Thoracic aorta (tissue), 2 donors: ENCODE measurements at places on chromosomes 4 and X. TPM values are rescaled to one million over a fixed set of nuclear protein-coding genes. Genes with fewer than 3 reads are reported as not detected.

DNA sequence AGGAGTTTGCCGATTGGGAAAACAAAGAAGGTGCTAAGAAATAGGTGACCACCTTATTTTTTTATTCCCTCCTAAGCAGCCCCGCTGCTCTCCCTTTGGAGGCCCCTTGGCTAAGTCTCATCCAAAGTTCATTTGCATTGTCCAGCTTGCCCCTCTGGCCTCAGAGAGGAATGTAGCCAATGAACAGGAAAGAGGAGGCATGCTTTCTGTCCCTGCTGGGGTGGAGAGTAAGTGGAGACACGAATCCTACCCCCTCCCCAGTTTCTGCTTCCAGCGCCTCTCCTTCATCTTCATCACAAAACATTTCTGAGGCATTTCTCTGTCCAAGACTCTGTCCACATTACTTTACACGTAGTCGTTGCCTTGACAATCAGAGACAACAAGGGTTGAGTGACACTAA lies 38.7 kb downstream of the NLGN3 start:
- peaks cover 6% of the 10 kb centered on the region for H3K4me1 ChIP-seq
- no peak overlapping the region for H3K27ac ChIP-seq
- DNase-seq, result no peak
- H3K4me3 ChIP-seq, result no peak overlapping the region
- H3K36me3 ChIP-seq, result no peaks in the 10 kb centered on the region

- no peak overlapping the region for H3K27ac ChIP-seq
- no peaks in the 10 kb centered on the region for H3K4me1 ChIP-seq
- DNase-seq, result no peak
These were observed 2.6 kb upstream of the BEX1 start for GRCh38 chrX:103066606-103067005.

DNA sequence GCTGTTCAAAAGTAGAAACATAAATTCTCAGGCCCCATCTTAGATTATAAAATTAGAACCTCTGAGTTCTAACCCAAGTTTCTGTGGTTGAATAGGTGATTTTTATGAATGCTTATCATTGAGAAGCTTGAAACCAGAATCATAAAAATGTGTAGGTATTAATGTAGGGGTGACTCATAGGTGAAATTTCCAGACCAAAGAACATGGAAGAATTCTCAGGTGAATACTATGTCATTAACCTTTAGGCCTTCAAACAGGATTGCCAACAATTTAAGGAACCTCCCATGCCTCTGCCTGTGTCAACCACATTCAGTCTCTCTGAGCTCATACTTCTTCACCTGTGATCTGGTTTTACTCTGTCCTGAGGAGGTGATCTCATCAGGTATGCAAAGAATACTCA lies 177.8 kb downstream of the NPFFR2 start:
- no peak for DNase-seq
- H3K36me3 ChIP-seq, result no peaks in the 10 kb centered on the region
- no peak overlapping the region for H3K27ac ChIP-seq
- no peaks in the 10 kb centered on the region for H3K27me3 ChIP-seq

GRCh38 chr4:33116871-33117270 lies 2396.7 kb downstream of the PCDH7 start:
- H3K36me3 ChIP-seq, result no peaks in the 10 kb centered on the region
- H3K4me1 ChIP-seq, result no peaks in the 10 kb centered on the region
- no peak overlapping the region for H3K27ac ChIP-seq
- H3K27me3 ChIP-seq, result no peaks in the 10 kb centered on the region

DNA sequence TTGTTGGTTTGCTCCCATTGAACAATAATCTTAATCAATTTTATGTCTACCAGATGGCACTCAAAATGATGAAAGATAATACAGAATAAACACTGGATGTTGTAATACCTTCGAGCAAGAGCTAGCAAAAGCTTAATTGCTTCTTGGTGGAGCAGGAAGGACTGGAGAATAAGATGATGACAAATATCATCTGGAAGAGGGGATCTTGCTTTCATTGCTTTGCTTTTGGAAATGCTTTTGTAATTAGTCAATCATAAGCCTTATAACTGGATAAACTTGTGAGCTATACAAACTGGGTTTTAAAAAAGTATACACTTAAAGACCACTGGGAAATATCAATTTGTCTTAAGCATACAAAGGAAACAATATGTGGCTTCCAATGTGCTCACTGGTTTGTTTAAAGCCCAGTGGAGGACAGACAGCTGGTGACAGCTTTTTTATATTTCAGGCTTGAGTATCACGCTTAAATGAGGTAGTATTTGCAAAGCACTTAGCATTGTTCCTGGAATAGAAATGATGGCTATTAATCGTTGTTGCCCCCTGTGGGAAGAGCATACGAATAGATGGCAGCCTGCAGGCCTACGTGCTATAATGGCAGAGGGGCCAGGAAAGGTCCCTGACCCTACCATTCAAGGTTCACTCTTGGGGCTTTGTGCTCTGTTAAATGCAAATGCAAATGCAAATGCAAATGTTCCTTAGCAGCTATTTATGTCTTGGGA lies 61.2 kb downstream of the TMEM150C start:
- H3K27ac ChIP-seq, result no peak overlapping the region
- H3K4me3 ChIP-seq, result no peak overlapping the region
- H3K36me3 ChIP-seq, result no peaks in the 10 kb centered on the region
- H3K27me3 ChIP-seq, result no peaks in the 10 kb centered on the region
- H3K4me1 ChIP-seq, result no peaks in the 10 kb centered on the region

GRCh38 chr4:97867557-97868091 lies 275.7 kb downstream of the STPG2 start:
- no peaks in the 10 kb centered on the region for H3K27me3 ChIP-seq
- no peak overlapping the region for H3K4me3 ChIP-seq
- no peak overlapping the region for H3K27ac ChIP-seq
- H3K36me3 ChIP-seq, result no peaks in the 10 kb centered on the region
- no peak for DNase-seq
- H3K4me1 ChIP-seq, result no peaks in the 10 kb centered on the region

- no peak overlapping the region for H3K27ac ChIP-seq
- H3K36me3 ChIP-seq, result no peaks in the 10 kb centered on the region
- no peaks in the 10 kb centered on the region for H3K27me3 ChIP-seq
These were observed 15.2 kb upstream of the HMX1 start for GRCh38 chr4:8886612-8887406.

GRCh38 chr4:164203476-164203875 lies 550.5 kb upstream of the SMIM31 start:
- H3K36me3 ChIP-seq, result no peaks in the 10 kb centered on the region
- no peak overlapping the region for H3K4me3 ChIP-seq
- no peak for DNase-seq
- H3K27ac ChIP-seq, result no peak overlapping the region
- no peaks in the 10 kb centered on the region for H3K4me1 ChIP-seq

- DNase-seq, result no peak
- H3K27me3 ChIP-seq, result no peaks in the 10 kb centered on the region
- H3K27ac ChIP-seq, result no peak overlapping the region
- no peaks in the 10 kb centered on the region for H3K36me3 ChIP-seq
- H3K4me1 ChIP-seq, result no peaks in the 10 kb centered on the region
These were observed 5.8 kb downstream of the UGT2B4 start for GRCh38 chr4:69489856-69490255.

GRCh38 chr4:82099928-82100579 lies 273.7 kb downstream of the HNRNPD start:
- no peaks in the 10 kb centered on the region for H3K4me1 ChIP-seq
- no peak for DNase-seq
- no peak overlapping the region for H3K4me3 ChIP-seq
- no peak overlapping the region for H3K27ac ChIP-seq
- no peaks in the 10 kb centered on the region for H3K36me3 ChIP-seq
- no peaks in the 10 kb centered on the region for H3K27me3 ChIP-seq

DNA sequence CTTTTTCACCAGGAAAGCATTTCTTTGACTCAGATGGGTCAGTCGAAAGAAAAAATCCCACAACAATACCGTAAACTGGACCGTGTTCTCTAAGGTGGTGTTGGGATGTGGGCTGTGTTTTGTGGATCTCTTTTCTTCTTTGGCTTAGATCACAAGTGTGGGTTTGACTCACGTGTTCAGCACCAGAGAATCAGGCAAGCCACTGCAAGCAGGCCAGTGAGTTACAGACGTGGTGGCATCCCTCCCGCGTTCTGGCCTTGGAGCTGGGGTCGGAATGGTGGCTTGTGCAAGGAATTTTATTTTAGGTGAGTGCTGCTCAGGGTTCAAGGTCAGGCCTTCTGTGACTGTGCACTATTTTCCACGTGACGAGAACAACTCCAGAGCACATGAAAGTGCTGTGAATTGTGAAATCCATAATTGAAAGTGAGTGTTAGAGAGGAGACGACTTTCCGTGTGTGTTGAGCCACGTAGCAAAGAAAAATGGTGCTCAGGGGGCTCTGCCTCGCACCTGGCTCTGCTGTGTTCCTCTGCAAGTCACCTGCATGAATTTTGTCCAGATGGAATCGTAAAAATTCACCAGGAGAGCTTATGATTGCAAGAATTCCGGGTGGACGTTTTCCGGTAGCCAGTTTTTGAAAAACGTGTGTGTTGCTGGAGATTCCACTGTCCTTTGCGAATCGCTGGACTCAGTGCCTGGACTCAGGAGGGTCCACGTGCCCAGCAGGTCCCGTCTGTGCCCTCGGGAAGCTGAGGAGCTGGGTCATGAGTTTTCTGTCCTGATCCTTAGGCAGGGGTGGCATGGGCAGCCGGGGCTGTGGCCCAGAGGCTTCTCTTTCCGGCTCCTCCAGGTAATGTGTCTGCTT lies 33.6 kb upstream of the HGFAC start:
- DNase-seq, result no peak
- H3K27me3 ChIP-seq, result no peaks in the 10 kb centered on the region
- no peak overlapping the region for H3K27ac ChIP-seq
- peaks cover 8% of the 10 kb centered on the region for H3K4me1 ChIP-seq

DNA sequence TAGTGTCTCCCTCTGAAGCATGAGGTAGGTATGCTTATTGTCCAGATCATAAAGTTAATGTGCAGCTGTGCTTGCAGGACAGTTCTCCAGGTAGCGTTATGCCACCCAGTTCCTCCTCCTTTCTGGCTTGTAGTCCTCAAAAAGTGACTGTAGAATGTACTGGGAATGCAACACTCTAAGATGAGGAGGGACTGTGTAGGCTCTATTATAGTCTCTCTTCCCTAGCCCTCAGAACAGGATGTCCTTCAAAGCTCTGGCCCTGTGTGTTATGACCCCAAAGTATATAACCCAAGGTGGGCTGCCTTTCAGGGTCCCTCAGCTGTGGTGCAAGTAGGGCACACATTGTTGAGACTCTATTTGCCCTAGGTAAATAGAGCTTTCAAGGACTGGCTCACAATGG lies 20.8 kb upstream of the MANBA start:
- no peaks in the 10 kb centered on the region for H3K27me3 ChIP-seq
- no peak for DNase-seq
- no peak overlapping the region for H3K4me3 ChIP-seq
- no peaks in the 10 kb centered on the region for H3K36me3 ChIP-seq
- H3K27ac ChIP-seq, result no peak overlapping the region

DNA sequence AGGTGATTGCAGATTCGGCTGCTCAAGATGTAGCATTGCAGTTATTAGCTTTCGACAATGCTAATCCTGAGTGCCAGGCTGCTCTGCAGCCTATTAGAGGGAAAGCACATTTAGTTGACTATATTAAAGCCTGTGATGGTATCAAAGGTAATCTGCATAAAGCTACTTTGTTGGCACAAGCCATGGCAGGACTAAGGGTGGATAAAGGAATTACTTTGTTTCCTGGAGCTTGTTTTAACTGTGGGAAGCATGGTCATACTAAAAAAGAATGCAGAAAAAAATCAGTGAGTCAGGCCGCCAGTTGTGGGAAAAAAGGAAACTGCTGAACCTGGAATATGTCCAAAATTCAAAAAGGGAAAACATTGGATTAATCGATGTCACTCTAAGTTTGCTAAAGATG lies 154.9 kb upstream of the TECRL start:
- H3K27me3 ChIP-seq, result no peaks in the 10 kb centered on the region
- no peaks in the 10 kb centered on the region for H3K4me1 ChIP-seq
- DNase-seq, result no peak
- H3K36me3 ChIP-seq, result no peaks in the 10 kb centered on the region
- H3K4me3 ChIP-seq, result no peak overlapping the region
- H3K27ac ChIP-seq, result no peak overlapping the region

DNA sequence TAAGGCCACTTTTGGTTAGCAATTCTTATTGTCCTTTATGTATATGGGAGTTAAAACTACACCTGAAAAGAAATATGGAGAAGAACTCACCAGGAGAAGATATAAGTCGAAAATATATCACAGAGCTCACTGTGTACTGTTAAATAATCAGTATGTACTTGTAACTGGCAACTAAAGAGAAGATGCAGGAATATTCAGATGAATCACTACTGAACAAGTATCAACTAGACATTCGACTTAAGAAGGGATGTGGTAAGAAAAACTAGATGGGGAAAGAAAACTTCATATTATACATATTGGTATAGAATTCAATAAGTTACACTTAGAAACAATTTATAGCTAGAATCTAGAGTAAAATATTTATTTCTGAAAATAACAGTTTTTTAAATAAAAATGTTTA lies 230.0 kb downstream of the CAMK2D start:
- DNase-seq, result no peak
- no peak overlapping the region for H3K4me3 ChIP-seq
- H3K36me3 ChIP-seq, result peaks cover 10% of the 10 kb centered on the region
- H3K4me1 ChIP-seq, result peaks cover 14% of the 10 kb centered on the region
- no peaks in the 10 kb centered on the region for H3K27me3 ChIP-seq

DNA sequence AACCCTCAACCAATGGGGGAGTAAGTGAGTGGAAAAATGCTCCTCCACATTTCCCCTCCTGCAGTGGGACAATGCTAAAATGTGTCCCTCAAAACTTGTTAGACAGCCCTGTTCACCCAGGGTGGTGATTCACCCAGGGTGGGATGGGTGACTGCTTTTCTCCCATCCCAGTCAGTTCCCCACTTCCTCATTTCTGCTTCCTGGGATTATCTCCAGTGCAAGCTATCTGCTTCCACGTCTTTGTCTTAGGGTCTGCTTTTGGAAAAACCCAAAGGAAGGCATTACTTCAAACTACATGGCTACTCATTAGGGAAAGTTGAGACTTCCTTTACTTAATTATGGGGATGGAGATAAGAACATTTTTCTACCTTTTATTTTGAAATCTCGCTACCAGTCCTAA lies 45.5 kb downstream of the ETNPPL start:
- no peaks in the 10 kb centered on the region for H3K4me1 ChIP-seq
- H3K27ac ChIP-seq, result no peak overlapping the region
- H3K27me3 ChIP-seq, result no peaks in the 10 kb centered on the region
- no peaks in the 10 kb centered on the region for H3K36me3 ChIP-seq
- no peak overlapping the region for H3K4me3 ChIP-seq

- no peak overlapping the region for H3K4me3 ChIP-seq
- no peaks in the 10 kb centered on the region for H3K27me3 ChIP-seq
These were observed 48.9 kb downstream of the RGS12 start for GRCh38 chr4:3341760-3342159.

DNA sequence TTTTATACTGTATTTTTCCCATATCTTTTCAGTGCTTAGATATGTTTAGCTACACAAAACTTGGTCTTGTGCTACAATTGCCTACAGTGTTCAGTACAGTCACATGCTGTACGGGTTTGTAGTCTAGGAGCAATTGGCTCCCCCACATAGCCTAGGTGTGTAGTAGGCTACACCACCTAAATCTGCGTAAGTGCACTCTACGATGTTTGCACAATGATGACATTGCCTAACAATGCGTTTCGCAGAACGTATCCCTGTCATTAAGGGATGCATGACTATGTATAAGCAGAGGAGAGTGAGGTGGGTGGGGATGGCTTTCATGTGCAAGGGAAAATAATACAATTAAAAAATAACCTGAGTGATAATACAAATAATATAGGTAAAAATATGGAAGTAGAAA lies 131.4 kb downstream of the GBA3 start:
- no peak overlapping the region for H3K27ac ChIP-seq
- H3K4me3 ChIP-seq, result no peak overlapping the region
- no peaks in the 10 kb centered on the region for H3K4me1 ChIP-seq
- DNase-seq, result no peak

ZFP42 gene
- total RNA-seq, result not detected

CXCL5 gene
- not detected for total RNA-seq

DCAF12L1 gene
- total RNA-seq, result 0.49 TPM

VCX3B gene
- not detected for total RNA-seq

HGFAC gene
- total RNA-seq, result not detected
